ENCODE measurements at places on chromosomes 7 and 10. TPM values are rescaled to one million over a fixed set of nuclear protein-coding genes. Genes with fewer than 3 reads are reported as not detected.

DCLRE1A gene
- total RNA-seq, result 6.7 TPM

ZNF316 gene
- total RNA-seq, result 16.9 TPM

GRCh38 chr10:97580421-97581367 is 3.5 kb upstream of the HOGA1 start:
- DNase-seq, result no peak

GRCh38 chr7:123864436-123864835 is 19.5 kb downstream of the HYAL4 start:
- no peak for DNase-seq

DNA sequence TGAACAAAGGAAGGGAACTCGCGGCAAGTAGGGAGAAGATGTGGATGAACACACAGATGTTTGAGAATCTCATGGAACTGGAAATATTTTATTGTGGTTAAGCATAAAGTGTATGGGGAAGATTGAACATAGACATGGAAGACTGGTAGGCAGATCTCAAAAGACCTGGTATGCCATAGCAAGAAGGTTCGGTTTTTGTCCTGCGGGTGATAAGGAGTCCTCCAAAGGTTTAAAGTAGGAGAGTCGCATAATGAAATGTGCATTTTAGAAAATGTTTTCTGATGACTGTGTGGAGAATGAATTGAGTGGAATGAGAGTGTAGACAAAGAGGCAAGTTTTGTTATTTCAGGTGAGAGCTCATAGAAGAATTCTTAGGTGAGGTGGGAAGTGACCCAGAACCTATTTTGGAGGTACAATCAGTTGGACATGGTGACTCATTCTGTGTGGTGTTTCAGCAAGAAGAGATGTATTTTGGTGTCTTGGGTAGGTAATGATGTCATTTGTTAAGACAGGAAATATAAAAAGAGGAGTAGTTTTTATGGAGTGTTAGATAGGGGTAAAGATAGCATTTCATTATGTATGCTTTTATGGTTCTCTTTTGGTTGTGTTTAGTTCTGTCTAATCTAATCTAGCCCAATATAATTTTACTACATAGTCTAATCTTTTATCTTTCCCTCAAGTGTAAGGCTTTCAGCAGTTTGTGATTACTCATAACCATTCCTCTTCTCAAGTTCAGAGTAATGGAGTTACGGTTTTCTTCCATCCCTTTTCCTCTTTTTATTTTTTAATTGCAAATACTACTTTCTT is 239.2 kb downstream of the EXOC4 start:
- DNase-seq, result no peak
